ENCODE measurements at places on chromosomes 1 and 21.

- no peak for DNase-seq
Measured at GRCh38 chr1:42936309-42937078, 22.2 kb downstream of the SLC2A1 start.

GRCh38 chr1:38558055-38558454 is 301.5 kb downstream of the RRAGC start:
- DNase-seq, result no peak

- DNase-seq, result no peak
Measured at GRCh38 chr1:246320286-246320685, 186.8 kb downstream of the SMYD3 start.

DNA sequence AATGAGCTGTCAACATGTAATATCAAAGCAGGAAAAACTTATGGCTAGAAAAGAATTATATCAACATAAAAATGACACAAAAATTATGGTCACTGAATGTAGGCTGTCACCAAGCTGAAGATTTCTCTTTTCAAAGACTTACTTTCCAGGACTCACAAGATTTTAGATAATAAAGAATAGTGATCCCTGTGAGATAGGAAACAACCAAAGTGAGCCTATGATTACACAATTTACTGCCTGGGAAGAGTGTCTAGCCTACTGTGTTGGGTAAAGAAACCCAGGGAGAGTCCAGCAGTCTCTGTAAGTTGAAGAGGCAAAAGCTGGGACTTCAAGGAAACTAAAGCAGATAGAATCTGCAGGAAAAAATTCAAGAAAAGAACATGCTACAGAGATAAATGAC is 20.2 kb upstream of the RGS1 start:
- no peak for DNase-seq

DNA sequence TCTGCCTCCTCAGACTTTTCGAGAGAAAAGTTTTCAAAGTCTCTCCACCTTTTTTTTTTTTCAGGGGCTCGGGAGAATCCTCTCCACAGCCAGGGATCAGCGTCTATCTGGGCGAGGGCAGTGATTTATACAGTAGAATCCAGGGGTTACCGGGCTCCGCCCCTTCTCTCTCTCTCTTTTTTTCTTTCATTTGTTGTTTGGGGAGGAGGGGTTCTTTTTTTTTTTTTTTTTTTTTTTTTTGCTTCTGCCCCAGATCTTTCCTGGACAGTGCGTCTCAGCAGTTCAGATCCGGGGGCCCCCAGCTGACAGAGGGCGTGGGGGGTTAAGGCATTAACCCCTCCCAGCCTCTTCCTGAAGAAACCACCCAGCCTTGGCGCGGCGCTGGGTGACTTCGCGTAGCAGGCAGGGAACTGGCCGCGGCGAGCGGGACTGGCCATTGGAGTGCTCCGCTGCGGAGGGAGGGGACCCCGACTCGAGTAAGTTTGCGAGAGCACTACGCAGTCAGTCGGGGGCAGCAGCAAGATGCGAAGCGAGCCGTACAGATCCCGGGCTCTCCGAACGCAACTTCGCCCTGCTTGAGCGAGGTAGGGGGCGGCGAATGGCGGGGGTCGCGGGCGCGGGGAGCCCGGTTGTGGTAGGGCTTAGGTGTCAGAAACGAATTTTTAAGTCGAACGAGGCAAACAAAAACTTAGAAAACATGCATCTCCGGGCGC is at the start of gene S1PR1:
Gene S1PR1 (plus strand): TSS at position 504 of the 713 bp plus-strand sequence. CDS start 1,966 bp downstream, outside the sequence.
- DNase-seq, result no peak

GRCh38 chr1:80154176-80154575 is 1147.6 kb upstream of the ADGRL4 start:
- DNase-seq, result no peak

GRCh38 chr1:233424779-233425178 is 97.3 kb downstream of the MAP3K21 start:
- DNase-seq, result no peak

- no peak for DNase-seq
Measured at GRCh38 chr1:43796111-43796581, 88.8 kb downstream of the ST3GAL3 start.

- no peak for DNase-seq
Measured at GRCh38 chr1:216223486-216223885, 199.8 kb downstream of the USH2A start.

- DNase-seq, result no peak
Measured at GRCh38 chr1:236916131-236916800, 88.0 kb downstream of the MT1HL1 start.
